RKO (cell line): ENCODE measurements at places on chromosomes 5 and 9.

GRCh38 chr5:1834022-1834551 lies 32.9 kb downstream of the NDUFS6 start:
- no peak for DNase-seq

GRCh38 chr5:669111-669841 lies 23.9 kb downstream of the TPPP start:
- DNase-seq: peak; percentile 50

GRCh38 chr5:34854459-34855174 lies 15.7 kb downstream of the TTC23L start:
- no peak for DNase-seq

GRCh38 chr5:20105915-20106314 lies 117.9 kb upstream of the CDH18 start:
- DNase-seq: no peak

DNA sequence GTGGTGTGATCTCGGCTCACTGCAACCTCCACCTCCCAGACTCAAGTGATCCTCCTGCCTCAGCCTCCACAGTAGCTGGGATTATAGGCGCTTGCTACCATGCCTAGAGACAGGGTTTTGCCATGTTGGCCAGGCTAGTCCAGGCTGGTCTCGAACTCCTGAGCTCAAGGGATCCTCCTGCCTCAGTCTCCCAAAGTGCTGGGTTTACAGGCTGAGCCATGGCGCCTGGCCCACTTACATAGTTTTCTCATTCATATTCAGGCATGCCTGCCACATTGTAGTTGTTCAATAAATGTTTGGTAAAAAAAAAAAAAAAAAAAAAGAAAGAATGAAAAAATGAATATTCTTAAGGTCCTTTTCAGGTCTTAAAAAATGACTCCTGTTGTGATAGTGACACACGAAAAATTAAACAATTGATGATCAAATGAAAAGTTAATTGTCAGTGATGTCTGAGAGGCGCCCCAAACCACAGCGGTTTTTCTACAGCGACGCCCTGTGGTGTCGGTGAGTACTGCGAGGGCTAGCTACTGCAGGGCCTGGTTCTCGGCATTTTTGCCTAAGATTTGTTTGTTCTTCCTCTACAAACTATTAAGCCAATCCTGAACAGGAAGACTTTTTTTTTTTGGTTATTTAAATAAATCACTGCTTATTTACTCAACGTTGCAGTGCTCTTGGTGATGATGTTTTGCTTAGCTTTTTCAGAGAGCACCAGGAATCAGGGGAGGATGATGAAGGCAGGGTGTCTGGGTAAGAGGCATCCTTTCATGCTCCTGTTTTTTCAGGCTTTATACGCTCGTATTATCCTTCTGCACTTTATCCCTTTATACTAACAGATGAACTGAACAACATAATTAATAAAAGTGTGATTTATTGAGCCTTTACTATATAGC lies 67.0 kb upstream of the DPYSL3 start:
- DNase-seq: peak; percentile 25

GRCh38 chr5:137696481-137696880 lies 39.4 kb downstream of the KLHL3 start:
- no peak for DNase-seq

GRCh38 chr5:110590187-110590586 lies 136.3 kb downstream of the TMEM232 start:
- peak; percentile 52 for DNase-seq

GRCh38 chr9:123326662-123327093 lies 29.3 kb upstream of the CRB2 start:
- DNase-seq: no peak

GRCh38 chr5:105956456-105957196 lies 1714.1 kb downstream of the EFNA5 start:
- DNase-seq: no peak

DNA sequence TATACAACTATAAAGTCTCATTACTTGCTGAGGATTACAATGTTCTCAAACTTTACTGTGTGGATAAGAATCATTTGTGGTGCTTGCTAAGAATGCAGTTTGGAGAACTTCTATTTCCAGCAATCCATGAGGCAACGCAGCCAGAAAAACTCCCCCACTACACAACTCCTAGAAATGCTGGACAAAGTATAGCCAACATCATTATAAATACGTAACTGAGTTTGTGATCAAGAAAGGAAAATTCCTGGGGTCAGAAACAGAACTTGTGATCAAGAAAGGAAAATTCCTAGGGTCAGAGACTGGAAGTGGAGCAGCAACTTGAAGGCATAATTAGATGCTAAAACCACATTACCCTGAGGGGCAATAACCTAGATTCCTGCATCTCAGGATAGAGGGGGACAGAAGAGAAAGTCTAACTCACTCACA lies 81.1 kb downstream of the MAT2B start:
- DNase-seq: no peak

- no peak for DNase-seq
Observed at GRCh38 chr9:83059417-83059816, 3.5 kb downstream of the RASEF start.

GRCh38 chr5:76371960-76372322 lies 31.1 kb upstream of the IQGAP2 start:
- DNase-seq: no peak

GRCh38 chr9:124008694-124009530 lies 2.7 kb upstream of the LHX2 start:
- DNase-seq: no peak

GRCh38 chr5:61768692-61769281 lies 436.7 kb downstream of the ZSWIM6 start:
- peak; percentile 58 for DNase-seq

DNA sequence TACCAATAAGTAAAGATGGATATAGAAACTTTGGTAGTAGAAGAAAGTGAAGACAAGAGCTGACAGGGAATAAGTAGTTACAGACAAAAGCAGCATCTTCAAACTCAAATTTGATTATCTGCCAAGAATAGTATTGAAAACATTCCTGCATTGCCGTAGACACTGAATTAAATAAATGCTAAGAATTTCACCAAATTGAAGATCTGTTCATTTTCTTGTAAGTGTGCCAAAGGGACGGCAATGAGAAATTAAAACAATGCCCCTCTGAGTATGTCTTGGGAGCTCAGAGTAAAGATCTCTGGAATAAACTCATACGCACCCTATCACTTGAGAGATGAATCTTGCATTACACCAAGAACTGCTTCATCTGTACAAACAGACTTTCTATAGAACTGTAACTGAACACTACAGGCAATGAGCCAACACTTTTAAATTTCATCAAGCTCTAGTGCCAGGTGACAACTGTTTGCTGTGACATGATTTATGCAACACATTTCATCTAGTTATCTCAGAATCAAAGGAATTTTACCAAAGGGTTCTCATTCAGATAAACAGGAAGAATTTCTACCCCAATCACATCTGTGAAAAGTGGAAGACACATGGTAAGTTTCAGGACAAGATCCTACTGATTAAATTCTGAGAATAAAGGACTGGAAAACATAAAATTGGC lies 66.9 kb downstream of the RFX3 start:
- DNase-seq: no peak

GRCh38 chr9:92522983-92523970 lies 12.5 kb downstream of the ECM2 start:
- DNase-seq: no peak

- DNase-seq: no peak
Observed at GRCh38 chr5:54017580-54017979, 292.8 kb downstream of the ARL15 start.

- DNase-seq: no peak
Observed at GRCh38 chr5:163807781-163808180, 302.4 kb downstream of the MAT2B start.

DNA sequence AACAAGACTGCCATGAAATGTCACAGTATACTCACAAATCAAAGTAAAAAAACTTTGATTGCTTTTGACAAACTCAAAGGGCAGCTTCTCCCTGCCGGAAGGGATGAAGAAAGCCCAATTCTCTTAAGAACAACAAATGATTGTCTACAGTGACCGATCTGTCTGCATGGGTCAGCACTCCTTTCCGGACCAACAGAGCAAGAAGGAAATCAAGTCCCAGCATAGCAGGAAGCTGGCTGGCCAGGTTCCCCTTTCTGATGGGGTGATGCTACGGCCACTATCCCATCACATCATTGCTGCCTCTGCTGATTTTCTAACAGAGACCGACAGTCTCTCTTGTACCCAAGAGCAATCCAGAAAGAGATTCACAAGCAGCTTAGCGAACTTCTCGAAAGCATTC lies 692 bp downstream of the C1QTNF3 start:
- DNase-seq: no peak

GRCh38 chr5:34686762-34687268 lies 30.7 kb downstream of the RAI14 start:
- peak; percentile 83 for DNase-seq

DNA sequence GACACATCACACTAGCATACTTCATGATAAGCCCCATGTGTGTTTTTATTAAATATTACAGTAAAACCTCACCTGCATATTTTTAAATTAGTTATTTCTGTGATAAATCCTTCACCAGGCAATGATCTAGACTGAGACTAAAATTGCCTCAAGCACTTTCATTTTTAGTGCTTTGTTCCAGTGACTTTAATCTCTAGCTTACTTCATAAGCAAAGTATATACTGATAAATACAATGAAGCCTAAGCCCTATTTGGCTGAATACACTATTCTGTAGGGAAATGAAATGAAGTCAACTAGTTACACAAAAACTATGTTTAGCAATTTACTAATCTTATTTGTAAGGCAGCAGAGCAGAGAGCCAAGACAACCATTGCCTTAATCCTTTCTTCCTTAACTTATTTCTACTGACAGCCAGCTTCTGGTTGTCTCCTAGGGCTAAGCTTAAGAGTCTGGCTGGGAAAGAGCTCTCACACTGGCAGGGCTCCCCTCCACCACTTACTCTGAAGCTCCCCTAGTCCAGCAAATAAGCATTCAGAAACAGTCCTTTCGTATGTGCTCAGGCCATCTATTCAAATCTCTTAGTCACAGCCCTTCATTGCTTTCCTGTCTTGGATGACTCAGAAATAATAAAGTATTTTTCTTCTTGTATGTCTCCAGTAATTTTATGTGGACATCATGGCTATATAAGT lies 31.4 kb upstream of the MTAP start:
- peak; percentile 79 for DNase-seq
